ENCODE measurements at places on chromosomes 2 and 18.
A peak's percentile ranks its signal among the peaks of the same experiment; 100 is the strongest.

GRCh38 chr2:186101616-186102015 is 363.0 kb downstream of the FSIP2 start:
- DNase-seq = peak; percentile 11

DNA sequence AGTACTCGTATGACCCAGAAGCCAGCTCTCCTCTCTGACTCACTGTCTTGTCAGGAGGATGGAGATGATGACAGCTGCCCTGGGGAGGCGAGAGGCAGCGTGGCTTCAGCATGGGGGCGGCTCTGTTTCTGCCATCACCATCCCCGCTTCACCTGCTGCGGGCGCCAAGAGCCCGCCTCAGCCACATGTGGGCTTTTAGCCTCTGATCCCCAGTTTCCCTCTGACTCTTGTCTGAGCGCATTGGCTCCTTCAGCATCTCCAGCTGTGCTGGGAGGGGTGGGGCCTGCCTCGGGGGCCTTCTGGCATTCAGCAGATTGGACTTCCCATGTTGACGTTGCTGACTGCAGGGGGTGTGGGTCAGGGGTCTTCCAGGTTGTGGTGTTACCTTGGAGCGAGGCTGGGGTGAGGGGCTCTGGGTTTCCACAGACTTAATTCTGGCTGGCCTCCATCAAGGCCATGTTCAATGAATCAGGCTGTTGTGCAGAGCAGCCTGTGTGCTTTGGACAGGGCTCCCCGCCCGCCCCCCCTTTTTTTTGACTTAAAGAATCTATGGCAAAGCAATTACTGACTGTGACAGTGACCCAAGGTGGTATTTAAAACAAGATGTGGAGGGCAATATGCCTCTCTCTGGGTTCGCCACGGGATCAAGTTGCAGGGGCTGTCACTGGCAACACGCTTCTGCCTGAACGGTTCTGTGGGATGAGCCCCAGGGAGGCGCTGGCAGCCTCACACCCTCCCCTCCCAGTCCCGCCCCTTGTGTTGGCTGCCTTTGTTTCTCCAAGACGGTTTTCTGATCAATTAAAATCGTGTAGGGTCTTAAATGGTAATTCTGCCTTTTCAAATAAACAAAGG is 228.3 kb downstream of the LDLRAD4 start:
- no peak for DNase-seq

DNA sequence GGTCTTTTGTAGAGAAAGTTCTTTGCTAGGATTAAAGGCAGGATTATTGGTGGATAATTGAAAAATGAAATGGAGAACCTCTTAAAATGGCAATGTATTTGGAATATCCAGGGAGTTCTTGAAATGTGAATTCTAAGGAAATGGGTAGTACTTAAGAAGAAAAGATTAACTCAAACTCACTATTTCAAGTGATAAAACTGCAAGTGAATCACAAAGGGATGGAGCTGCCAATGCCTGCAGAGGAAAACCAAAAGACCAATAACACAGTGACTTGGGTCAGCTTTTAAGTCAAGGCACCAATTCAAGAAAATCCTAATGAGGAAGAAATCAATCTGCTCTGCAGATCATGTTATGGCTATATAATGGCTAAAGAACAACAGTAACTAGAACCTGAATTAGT is 67.6 kb upstream of the ETAA1 start:
- no peak for DNase-seq

DNA sequence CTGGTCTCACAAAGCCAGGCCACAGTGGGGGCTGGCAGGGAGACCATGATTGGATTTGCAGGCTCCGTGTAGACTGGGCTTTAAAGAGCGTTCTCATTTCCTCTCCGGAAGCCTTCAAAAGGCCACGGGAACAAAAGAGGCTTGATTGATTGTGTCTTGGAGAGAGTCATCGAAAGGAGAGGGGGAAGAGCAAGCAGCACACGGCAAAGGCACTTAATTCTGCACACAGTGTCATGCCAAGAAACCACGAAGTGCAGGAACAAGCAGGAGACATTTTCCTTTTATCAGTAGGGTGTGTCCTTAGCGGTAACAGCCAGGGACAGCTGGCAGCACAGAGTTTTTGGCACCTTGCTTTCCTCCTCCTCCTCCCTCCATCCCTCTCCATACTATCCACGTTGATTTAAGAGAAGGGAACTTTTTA is 47.7 kb downstream of the GLI2 start:
- no peak for DNase-seq

GRCh38 chr2:70962885-70963878 is 15.2 kb upstream of the ANKRD53 start:
- no peak for DNase-seq

- DNase-seq = no peak
These were observed 45.6 kb downstream of the MEX3C start for GRCh38 chr18:51151568-51152511.

- no peak for DNase-seq
These were observed 238.5 kb downstream of the MTX2 start for GRCh38 chr2:176507786-176508185.

GRCh38 chr2:145199827-145200706 is 680.1 kb upstream of the ZEB2 start:
- no peak for DNase-seq

DNA sequence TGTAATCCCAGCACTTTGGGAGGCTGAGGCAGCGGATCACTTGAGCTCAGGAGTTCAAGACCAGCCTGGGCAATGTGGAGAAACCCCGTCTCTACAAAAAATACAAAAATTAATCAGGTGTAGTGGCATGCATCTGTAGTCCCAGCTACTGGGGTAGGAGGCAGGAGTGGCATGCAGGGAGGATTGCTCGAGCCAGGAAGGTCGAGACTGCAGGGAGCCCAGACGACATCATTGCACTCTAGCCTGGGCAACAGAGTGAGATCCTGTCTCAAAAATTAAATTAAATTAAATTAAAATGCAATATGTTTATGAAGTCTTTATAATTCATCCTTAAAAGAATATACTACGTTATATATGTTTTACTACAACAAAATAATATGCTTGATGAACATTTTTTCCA is 38.1 kb downstream of the CHN1 start:
- DNase-seq = no peak

GRCh38 chr2:50694798-50695197 is 337.1 kb downstream of the NRXN1 start:
- DNase-seq = no peak

DNA sequence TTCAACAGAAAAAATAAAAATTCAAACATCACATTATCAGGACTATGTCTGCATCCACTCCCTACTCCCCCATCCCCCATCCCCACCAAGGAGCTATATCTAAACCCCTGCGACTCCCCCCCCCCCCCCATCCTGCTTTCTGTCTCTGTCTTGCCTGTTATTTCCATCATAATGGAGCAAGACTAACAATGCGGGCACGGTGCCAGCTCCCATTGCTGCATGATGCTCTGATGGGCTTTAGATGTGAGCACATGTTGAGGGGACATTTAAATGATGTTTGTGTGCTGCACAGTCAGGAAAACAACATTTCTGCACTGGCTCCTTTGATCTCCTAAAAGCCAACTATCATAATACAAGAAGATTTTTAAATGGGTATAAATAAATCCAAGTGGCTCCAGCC is 644.2 kb upstream of the SETBP1 start:
- no peak for DNase-seq

- no peak for DNase-seq
These were observed 254.8 kb downstream of the SLC8A1 start for GRCh38 chr2:40197121-40197520.

GRCh38 chr2:64945973-64946768 is 43.0 kb upstream of the SLC1A4 start:
- DNase-seq = peak; percentile 91

DNA sequence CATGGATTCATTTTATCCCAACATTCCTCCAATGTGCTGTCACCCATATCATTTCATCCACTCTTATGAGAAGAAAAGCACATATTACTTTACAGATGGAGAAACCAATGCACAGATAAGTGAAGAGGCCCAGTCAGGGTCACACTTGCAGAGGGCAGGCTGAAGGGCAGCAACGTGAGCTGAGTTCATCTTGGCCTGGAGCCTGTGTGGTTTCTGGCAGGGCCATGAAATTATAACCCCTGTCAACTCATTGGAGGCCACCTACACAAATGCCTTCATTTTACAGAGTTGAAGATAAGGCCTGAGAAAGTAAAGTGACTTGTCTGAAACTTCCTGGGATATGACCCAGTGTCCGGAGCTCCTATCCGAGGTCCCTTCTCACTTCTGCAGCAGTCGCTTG is 88.4 kb upstream of the NRP2 start:
- no peak for DNase-seq

- no peak for DNase-seq
These were observed 171.3 kb downstream of the THADA start for GRCh38 chr2:43424262-43425207.

- peak; percentile 20 for DNase-seq
These were observed 213.6 kb downstream of the GLI2 start for GRCh38 chr2:120949027-120949956.

GRCh38 chr2:175838979-175839378 is 163.1 kb downstream of the LNPK start:
- DNase-seq = no peak

DNA sequence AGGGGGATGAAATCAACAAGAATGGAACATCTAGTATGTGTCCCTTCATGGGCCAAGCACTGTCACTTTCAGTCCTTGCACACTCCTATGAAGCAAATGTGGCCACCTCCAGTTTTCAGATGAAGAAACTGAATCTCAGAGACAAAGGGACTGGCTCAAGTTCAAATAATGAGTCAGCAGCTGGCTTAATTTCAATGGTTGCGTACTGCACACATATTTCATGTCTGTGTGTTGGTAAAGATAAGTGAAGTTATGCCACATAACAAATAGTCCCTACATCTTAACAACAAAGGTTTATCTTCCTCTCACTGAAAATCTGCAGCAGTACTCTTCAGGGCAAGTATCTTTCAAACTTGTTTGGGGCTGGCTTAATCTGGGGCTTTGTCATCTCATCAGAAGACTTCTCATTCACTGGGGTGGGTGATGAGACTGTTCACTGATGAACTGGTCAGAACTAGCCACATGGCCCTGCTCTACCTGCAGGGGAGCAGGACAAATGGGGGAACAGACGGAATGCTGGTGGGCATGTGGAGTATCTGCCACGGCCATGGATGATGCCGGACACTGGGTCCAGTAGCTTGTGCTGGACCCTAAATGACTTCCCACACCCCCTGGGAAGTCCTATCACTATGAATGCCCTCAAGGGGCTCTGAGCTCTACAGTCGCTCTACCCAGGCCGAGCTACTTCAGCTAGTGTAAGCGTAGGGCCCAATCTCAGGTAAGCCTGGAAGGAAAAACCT is 263.2 kb downstream of the CYP26B1 start:
- DNase-seq = no peak

- no peak for DNase-seq
These were observed 215.4 kb downstream of the KLHL29 start for GRCh38 chr2:23600346-23600745.

DNA sequence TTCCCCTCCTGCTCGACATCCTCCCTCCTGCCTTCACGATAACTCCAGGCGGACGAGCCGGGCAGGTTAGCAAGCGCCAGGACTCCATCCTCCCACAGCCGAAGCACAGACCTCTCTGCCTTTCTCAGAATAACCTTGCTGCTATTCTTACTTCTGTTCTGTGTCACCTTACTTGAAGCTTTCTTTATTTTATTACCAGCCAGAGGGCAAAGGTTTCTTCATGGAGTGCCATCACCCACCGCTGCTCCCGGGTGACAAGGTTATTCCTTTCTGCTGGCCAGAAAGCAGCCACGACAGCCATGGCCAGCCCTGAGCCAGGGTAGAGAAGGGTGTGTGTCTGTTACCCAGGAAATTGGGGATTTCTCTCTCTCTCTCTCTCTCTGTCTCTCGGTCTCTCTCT is 227.1 kb downstream of the ANAPC1 start:
- no peak for DNase-seq

GRCh38 chr2:71130905-71131244 is 441 bp downstream of the MPHOSPH10 start:
- peak; percentile 59 for DNase-seq

DNA sequence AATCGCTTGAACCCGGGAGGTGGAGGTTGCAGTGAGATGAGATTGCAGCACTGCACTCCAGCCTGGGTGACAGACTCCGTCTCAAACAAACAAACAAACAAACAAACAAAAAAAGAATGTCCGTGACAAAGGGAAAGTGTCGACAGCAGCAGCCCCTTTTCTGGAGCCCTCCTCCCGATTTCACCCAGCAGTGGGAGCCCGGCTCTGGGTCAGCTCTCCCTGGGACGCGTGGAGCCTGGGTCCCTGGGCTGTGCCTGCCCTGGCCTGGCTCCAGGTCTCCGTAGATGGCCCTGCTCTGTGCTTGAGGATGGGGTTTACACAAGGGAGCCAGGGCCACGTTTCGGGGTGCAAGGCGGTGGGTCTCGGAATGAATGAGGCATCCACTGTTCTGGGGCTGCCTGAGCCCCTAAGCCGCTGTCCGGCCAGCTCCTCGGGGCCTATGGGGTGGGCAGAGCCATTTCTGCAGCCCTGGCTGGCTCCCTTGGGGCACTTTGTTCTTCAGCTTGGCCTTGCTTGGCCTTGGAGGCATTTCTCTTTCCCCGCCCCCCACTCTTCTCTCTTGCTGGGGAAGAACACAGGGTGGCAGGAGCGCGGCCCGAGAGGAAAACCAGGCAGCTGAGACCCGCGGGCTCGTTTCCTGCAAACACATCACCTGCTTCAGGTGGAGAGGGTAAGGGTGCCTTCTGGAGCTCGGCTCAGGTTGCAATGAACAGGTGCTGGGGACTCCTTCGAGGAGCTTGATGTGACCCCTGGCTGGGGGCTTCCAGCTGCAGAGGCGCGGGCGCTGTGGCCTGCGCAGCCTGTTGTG is 29.1 kb downstream of the RTP5 start:
- no peak for DNase-seq

DNA sequence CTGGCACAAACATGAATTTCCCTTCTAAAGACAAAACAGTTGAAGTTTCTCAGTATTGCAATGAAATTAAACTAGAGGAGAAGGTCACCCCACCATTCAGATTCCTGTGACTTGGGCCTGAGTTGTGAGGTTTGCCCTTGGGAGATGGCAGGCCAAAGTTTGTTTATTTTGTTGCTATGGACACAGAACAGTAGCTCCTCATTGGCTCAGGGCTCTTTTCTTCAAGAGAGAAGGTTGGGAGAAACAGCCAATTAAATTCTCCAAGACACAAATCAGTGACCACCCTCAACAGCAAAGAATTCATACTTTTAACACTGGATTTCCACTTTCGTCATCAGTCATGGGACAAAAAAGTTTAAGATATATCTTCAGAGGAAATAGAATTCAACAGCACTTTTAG is at the start of gene FLACC1:
FLACC1 (minus strand) TSS at position 125 of the 400 bp plus-strand sequence. CDS start 5,941 bp downstream, outside the sequence.
- DNase-seq = no peak
